Stimulated activated CD4-positive, alpha-beta T cell treated with anti-CD3 and anti-CD28 coated beads, Interleukin-4, amount 100 ng/mL, for 4 hours (primary cell): ENCODE measurements at places on chromosomes 4 and X.

- no peak for DNase-seq
Observed at GRCh38 chr4:30535255-30535654, 184.9 kb upstream of the PCDH7 start.

DNA sequence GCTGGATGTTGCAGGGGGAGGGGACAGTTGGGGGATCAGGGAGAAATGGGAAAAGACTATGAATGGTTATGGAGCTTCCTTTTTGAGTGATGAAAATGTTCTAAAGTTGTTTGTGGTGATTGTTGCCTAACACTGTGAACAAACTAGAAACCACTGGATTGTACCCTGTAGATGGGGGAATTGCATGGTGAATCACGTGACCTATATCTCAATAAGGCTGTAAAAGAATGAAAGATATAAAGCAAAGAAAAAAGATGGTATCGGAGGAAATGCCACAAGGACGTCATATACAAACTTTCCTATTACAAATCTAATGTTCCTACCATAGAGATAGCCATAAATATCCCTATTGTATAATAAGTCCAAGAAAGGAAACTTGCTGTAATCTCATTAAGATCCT is 20.6 kb upstream of the CT55 start:
- DNase-seq = no peak

GRCh38 chr4:37812713-37813112 is 13.8 kb upstream of the PGM2 start:
- DNase-seq = no peak

DNA sequence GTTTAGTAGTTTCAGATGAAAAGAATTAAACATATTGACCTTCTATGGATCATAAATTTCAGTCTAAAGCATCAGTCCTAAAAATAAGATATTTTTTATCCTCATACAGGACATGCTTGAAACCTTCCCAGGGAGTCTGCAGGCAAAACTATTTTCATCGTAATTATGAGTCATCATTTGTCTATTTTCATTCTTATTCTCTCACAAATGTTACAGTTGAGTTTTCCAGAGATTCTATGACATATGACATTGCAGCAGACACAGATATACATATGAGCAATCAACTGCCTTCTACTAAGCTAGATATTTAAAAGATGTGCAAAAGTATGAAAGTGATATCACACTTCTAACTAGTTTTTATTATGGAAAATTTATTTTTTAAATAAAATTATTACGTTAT is 398.0 kb downstream of the MAGEB5 start:
- no peak for DNase-seq

GRCh38 chr4:38210396-38211114 is 250.4 kb downstream of the PTTG2 start:
- no peak for DNase-seq

- no peak for DNase-seq
Observed at GRCh38 chr4:26896636-26897035, 36.0 kb downstream of the STIM2 start.
